ENCODE measurements at places on chromosomes 5 and 9.
A peak's percentile ranks its signal among the peaks of the same experiment; 100 is the strongest.

GRCh38 chr5:158910782-158911692 lies 188.7 kb downstream of the EBF1 start:
- peak; percentile 18 for DNase-seq

DNA sequence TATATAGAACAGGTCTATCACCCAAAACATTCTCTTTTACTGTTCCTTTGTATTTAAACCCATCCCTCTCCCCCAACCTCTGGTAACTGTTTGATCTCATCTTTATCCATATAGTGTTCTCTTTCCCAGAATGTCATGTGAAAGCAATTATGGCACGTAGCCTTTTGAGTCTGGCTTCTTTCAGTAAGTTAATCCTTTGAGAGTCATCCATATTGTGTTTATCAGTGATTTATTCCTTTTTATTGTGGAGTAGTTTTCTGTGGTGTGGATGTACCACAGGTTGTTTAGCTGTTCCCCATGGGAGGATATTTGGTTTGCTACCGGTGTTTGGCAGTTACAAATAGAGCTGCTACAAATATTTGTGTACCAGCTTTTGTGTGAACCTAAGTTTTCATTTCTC lies 38.0 kb downstream of the HMGXB3 start:
- no peak for DNase-seq

DNA sequence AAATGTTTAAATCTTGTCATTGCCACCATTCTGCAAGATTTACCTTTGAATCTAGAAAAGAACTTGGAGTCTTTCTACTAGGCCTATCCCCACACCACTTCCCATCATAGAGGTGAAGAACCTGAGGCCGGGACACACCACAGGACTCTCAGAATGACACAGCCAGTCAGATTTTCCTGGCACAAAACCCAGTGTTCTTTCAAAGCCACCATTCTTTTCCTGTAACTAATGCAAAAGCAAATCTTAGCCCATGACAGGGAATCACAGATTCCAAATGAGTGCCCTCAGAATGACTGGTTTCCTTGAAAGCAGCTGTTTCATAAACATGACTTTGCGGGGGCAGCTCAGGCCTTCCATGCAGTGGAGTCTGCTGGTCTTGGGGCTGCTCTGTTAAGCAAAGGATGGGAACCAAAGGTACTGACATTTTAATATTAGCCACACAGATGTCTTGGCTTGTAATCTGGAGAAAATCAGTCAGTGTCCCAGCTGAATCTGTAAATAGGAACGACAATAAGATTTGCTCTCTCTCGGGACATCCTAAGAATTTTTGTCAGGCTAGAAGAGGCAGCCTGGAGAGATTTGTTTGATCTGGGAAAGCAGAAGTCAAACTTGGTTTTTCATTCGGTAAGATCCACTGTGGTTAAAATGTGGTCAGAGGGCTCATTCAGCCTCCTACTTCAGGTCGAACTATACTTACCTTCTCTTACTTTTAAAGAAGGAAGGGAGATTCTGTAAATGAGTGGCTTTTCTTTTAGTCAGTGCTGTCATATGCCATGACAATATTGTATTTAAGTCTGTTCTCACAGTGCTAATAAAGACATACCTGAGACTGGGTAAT lies 115.1 kb downstream of the PALM2AKAP2 start:
- DNase-seq = peak; percentile 89

- DNase-seq = no peak
Measured at GRCh38 chr9:94664801-94665200, 25.5 kb upstream of the FBP1 start.

GRCh38 chr9:126527109-126527825 lies 86.5 kb upstream of the LMX1B start:
- DNase-seq = no peak

DNA sequence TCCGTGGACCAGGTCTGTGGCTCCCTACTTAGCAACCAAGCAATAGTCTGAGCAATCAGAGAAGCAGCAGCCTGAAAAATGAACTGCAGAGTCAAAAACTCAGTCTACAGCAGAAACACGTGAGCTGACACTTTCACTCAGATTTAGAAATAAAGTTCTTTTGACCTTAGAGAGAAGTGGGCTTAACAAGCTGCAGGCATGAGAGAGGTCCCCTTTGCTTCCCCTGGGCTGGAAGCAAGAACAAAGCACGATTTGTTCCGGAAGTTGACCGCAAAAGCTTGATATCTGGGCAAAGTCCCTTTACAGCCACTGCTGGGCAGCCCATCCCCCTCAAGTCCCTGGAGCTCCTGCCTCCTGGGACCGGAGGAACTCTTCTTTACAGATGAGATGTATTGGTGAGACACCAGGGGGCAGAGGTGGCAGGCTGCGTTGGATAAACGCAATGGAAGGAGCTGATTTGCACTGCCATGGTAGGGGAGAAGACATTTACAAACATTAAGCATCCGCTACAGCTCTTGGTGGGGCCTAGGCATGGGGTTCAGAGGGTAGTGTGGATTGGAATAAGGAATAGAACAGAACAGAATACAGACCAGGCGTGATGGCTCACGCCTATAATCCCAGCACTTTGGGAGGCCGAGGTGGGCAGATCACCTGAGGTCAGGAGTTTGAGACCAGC lies 5.8 kb upstream of the SOWAHA start:
- DNase-seq = no peak

GRCh38 chr5:39464088-39464487 lies 39.3 kb upstream of the DAB2 start:
- DNase-seq = no peak

- peak; percentile 31 for DNase-seq
Measured at GRCh38 chr9:4680750-4681149, 1.4 kb downstream of the CDC37L1 start.

DNA sequence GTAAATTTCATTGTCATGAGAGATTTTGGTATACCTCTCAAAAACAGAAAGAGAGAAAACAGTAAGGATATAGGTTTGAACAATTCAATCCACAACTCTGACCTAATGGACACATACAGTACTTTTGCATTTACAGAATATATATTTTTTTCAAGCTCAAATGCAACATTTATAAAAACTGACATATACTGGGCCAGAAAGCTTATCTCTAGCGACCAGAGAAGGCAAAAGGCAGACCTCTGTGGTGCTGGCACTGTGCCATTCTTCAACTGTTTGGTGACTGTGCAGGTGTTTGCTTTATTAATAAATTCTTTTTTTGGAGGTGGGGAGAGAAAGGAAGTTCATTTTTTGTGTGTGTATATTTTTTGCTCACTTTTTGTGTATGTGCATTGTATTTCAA lies 6.0 kb upstream of the PLAC8L1 start:
- DNase-seq = no peak

- DNase-seq = no peak
Measured at GRCh38 chr9:90189306-90189705, 453.3 kb downstream of the DIRAS2 start.

GRCh38 chr5:43515678-43516048 lies 715 bp upstream of the C5orf34 start:
- no peak for DNase-seq
